M059J (cell line): ENCODE measurements at places on chromosomes 1 and 21. TPM values are rescaled to one million over a fixed set of nuclear protein-coding genes. Genes with fewer than 3 reads are reported as not detected.
A peak's percentile ranks its signal among the peaks of the same experiment; 100 is the strongest.

GRCh38 chr21:42527489-42528158, 14.0 kb downstream of the SLC37A1 start:
- no peak for DNase-seq

LCE1F gene
- total RNA-seq = not detected in 2 replicates

EPS8L3 gene
- total RNA-seq = not detected in 2 replicates

- peak; percentile 65 for DNase-seq
Measured at GRCh38 chr1:236009857-236010256, 55.0 kb downstream of the NID1 start.

DNA sequence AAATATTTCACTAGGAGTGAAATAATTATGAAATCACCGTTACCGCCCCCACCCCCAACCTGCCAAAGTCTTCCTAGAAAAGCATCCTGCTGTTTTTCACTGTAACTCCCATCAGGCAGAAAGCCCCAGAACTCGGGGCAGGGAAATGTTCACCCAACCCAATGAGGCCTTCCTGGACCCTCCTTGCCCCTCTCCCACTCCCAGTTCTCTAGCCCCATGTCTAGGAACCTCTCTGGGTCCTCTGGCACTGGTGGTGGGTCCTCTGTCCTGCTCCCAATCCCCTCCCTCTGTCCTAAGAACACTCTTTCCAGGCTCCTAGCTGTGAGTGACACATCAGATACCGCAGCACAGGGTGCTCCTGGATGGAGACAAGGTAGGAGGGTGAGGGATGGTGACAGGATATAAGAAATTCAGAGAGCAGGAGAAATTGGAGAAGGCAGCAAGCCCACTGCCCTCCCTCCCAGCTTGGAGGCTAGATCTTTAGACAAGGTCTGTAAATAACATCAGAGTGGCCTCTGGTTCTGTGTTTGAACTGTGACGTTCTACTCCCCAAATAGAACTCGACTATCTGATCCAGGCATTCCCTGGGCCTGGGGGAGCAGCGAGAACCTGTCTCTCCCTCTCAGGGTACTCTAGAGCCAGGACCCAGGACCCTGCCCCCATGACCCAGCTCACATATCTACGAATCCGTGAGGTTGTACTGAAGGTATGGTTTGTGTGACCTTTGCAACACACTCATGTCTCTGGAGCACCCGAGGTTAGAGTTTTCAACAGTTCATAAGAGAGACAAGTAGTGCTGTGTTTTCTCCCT, 23.3 kb upstream of the BTG2 start:
- no peak for DNase-seq

DNA sequence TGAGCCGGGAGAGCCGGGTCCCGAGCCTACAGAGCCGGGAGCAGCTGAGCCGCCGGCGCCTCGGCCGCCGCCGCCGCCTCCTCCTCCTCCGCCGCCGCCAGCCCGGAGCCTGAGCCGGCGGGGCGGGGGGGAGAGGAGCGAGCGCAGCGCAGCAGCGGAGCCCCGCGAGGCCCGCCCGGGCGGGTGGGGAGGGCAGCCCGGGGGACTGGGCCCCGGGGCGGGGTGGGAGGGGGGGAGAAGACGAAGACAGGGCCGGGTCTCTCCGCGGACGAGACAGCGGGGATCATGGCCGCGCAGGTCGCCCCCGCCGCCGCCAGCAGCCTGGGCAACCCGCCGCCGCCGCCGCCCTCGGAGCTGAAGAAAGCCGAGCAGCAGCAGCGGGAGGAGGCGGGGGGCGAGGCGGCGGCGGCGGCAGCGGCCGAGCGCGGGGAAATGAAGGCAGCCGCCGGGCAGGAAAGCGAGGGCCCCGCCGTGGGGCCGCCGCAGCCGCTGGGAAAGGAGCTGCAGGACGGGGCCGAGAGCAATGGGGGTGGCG, 371 bp downstream of the ARID1A start:
- DNase-seq = no peak
